GM12892 (cell line): ENCODE measurements at places on chromosomes 11 and 22.

DNA sequence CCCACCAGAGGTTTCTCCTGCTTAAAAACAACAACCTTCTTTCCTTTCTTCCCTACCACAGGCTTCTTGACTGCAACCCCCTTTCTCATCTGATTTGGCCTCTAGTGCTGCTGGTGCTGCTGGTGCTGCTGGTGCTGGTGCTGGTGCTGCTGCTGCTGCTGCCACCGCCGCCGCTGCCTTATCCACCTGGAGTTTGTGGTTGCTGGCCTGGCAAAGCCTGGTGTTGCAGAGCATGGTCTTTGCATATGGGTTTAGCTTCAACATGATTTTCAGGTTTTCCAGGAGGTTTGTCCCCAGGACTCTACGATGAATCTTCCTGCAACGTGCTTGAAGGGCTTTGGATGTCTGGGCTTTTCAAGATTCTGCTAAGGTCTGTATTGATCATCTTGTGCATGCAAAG lies 49.7 kb downstream of the MRTFA start:
- DNase-seq = no peak

GRCh38 chr11:115778928-115779650 lies 274.9 kb upstream of the CADM1 start:
- no peak for DNase-seq

- no peak for DNase-seq
These were observed 1.7 kb upstream of the CELSR1 start for GRCh38 chr22:46539169-46539568.

- no peak for DNase-seq
These were observed 117.4 kb upstream of the TMEM45B start for GRCh38 chr11:129698212-129698611.

DNA sequence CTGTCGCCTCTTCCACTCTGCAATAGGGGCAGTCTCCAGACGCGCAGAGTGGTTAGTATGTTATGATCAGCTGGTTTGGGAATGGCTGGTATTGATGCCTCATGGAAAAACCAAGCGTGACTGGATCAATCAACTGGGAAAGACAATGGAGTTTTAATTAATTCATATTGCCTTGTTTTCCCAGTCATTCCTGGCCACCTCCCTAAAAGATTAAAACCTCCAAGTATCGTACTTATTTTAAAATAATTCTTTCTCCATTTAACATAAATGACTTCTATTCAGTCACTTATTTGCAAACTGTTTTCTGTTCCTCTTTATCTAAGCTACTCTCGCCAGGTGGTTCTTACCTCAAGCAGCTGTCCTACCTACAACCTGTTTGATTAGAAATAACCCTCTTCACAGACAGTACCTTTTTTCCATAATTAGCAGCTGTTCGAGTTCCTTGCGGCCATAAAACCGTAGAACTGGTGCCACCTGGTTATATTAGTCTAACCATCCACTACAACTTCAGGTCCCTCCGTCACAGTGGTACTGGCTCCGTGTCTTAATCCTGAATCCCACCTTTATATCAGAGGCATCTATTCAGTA lies 898 bp downstream of the ZNF215 start:
- peak; percentile 8 for DNase-seq

DNA sequence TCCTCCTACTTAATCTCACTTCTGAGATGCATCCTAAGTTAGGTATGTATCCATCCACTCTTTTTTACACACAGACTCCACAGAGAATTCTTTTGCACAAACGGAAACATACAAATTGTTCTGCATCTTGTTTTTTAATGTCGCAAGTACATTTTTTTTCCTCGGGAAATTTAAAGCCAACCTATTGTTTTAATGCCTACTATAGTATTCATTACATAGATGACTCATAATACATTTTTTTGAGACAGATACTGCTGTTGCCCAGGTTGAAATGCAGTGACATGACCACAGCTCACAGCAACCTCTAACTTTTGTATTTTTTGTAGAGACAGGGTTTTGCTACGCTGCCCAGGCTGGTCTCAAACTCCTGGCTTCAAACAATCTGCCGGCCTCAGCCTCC lies 90.8 kb upstream of the TMEM45B start:
- no peak for DNase-seq

- peak; percentile 48 for DNase-seq
These were observed 44.5 kb downstream of the PARVB start for GRCh38 chr22:44068422-44069191.

- DNase-seq = no peak
These were observed 18.4 kb upstream of the PICALM start for GRCh38 chr11:86087256-86087655.

GRCh38 chr11:69582756-69583467 lies 58.0 kb upstream of the CCND1 start:
- no peak for DNase-seq

DNA sequence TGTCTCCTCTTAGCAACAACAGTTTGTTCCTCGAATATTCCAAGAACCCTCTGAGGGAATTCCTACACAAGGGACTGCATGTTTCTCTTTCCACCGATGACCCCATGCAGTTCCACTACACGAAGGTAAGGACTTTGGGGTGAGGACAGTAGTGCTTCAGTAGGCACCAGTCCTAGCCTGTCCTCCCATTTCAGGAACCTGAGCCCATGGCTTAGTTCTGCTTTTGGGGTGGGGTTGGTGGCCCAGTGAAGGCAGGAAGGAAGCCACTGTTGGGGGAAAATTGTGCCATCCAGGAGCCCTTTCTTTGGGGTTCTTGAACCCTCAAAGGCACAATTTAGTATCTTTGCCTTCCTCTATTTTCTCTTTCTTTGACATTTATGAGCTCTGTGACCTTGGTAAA lies 38.2 kb downstream of the RNF141 start:
- DNase-seq = no peak

- peak; percentile 91 for DNase-seq
These were observed at the start of gene CDC42BPG for GRCh38 chr11:64844330-64845128. Gene CDC42BPG, minus strand, starts transcription at chr11:64844653. Its CDS starts 84 bp downstream, at chr11:64844569.

DNA sequence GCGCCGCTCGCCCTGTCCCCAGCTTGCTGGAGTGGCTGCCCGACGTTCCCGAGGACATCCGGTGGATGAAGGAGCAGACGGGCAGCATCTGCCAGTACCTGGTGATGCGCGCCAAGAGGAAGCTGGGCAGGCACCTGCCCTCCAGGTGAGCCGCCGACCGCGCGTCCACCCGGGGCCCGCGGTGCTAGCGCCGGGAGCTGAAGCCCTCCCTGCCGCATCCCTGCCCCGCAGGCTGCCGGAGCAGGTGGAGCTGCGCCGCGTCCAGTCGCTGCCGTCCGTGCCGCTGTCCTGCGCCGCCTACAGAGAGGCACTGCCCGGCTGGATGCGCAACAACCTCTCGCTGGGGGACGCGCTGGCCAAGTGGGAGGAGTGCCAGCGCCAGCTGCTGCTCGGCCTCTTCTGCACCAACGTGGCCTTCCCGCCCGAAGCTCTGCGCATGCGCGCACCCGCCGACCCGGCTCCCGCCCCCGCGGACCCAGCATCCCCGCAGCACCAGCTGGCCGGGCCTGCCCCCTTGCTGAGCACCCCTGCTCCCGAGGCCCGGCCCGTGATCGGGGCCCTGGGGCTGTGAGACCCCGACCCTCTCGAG lies 3.3 kb upstream of the CRACR2B start:
- DNase-seq = no peak

DNA sequence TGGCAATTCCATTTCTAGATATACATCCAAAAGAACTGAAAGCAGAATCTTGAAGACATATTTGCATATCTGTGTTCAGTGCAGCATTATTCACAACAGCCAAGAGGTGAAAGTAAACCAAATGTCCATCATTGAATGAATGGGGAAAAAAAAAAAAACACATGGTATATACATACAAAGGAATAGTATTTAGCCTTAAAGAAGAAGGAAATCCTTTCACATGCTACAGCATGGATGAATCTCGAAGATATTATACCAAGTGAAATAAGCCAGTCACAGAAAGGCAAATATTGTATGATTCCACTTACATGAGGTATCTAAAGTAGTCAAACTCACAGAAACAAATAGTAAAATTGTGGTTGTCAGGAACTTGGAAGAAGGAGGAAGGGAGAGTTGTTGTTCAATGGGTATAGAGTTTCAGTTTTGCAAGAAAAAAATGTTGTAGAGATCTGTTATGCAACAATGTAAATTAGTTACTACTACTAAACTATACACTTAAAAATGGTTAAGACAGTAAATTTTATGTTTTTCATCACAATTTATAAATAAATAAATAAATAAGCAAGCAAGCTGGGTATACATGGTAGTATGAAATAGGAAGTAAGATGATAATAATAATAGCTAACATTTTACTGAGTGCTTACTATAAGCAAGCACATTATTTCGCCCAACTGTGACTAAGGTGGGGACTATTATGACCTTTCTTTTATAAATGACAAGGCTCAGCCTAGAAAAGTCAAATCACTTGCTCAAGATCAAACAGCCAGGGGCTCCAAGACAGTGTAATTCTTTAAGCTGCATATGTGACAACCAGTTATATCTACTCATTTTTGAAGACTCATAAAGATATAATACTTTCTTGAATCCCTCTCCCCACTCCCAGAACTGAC lies 50.0 kb downstream of the FAM168A start:
- DNase-seq = no peak

GRCh38 chr22:33715237-33715985 lies 204.9 kb downstream of the LARGE1 start:
- no peak for DNase-seq

DNA sequence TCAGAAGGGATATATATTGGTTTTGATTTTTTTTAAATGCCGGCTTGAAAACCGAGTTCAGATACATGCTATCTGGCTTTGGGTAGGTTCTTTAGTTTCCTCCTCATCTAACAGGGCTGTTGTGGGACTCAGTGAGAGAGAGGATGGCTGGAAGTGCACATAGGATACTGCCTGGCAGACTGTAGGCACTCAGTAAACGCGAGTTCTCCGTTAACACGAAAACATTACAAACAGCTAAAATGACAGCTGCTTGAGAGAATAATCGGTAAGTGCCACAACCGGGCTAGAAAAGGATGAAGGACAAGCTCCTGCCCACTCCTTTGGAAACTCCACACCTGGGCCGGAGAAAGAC lies 369 bp downstream of the XRRA1 start:
- no peak for DNase-seq

DNA sequence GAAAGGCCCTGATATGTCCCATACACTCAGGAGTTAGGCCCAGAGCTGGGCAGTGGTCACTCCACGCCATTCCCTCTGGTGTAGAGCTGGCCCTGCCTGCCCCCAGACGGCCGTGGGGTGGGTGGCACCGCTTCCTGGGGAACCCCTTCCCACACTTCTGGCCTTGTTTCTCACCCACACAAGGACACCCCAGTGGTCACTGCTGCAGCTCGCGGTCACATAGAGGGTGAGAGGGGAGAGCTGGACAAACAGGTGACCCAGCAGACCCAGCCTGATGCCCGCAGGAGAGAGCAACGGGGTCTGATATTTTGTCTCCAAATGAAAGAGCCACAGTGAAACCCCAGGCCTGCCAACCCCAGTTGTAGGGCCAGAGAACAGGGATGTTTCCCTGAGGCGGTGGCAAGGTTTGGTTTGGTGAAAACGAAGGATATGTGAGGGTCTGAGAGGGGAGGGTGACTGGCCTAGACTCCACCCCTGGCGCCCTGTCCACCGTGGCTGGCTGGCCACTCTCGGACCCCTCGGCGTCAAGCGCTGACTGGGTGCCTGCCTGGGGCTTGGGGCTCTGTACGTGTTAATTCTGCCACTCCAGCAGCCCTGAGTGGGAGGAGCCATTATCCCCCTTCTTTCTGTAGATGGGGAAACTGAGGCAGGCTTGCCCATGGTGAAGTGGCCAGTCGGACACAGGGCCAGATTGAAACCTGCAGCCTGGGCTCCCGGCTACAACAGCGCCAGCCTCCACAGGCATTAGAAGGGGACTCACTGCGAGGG lies 71.0 kb upstream of the PPARA start:
- DNase-seq = no peak

- no peak for DNase-seq
These were observed 12.2 kb downstream of the RAB3IL1 start for GRCh38 chr11:61905067-61905696.
